ENCODE measurements at places on chromosomes 6 and 20. TPM values are rescaled to one million over a fixed set of nuclear protein-coding genes. Genes with fewer than 3 reads are reported as not detected.
A peak's percentile ranks its signal among the peaks of the same experiment; 100 is the strongest.

DNA sequence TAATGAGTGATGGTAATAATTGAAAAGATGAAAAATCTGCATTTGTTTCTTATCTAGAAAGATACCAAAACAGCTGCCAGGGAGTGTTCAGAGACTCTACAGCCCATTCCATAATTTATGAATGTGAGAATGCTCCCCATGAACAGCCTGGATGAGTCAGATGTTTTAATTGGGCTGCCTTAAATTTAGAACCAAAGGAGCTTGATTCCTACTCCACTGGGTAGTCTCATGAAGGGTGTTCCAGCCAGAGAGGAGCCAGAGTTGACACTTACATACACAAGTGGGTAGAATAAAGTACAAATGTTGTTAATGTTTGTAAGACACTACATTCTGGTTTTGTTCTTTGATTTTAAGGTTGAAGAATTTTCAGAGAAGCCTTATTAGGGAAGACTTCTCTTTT lies 158.7 kb upstream of the PRND start:
- no peak for DNase-seq

- DNase-seq: peak; percentile 54
Observed at GRCh38 chr6:113651120-113651519, 206.0 kb upstream of the MARCKS start.

- no peak for DNase-seq
Observed at GRCh38 chr6:162150295-162150694, 577.3 kb downstream of the PRKN start.

- DNase-seq: no peak
Observed at GRCh38 chr20:59101961-59102360, 59.4 kb upstream of the PRELID3B start.

DNA sequence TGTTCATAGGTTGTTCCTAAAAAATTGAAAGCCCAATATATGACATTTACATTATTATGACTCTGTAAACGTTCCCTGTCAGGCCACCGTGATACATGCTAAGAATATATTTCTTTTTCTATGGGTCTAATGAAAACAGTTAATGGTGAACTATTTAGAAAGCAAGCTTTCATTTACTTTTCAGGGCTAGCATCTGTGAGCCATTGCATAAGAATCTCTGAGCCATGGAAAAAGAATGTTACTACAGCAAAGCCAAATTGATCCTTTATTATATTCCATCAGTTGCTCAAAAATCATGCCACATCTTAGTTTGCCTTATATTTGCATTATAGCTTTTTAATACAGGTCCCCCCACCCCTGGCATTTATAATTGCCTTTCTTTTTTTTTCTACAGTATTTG lies 275.5 kb downstream of the ZFAND3 start:
- no peak for DNase-seq

DNA sequence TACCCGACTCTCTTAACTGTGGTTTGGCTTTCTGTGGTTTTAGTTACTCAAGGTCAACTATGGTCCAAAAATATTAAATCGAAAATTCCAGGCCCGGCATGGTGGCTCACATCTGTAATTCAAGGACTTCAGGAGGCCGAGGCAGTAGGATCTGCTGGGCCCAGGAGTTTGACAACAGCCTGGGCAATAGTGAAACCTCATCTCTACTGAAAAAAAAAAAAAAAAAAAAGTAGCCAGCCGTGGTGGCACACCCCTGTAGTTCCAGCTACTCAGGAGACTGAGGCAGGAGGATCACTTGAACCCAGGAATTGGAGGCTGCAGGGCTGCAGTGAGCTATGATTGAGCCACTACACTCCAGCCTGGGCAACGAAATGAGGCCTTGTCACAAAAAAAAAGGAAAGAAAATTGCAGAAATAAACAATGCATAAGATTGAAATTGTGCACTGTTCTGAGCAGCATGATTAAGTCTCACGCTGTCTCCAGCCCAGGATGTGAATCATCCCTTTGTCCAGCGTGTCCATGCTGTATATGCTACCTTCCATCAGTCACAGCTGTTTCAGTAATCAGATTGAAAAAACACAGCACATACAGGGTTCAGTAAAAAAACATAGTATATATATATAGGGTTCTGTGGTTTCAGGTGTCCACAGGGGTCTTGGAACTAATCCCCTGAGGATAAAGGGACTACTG lies 40.7 kb downstream of the RGS17 start:
- DNase-seq: no peak

GRCh38 chr6:54031169-54031568 lies 80.1 kb upstream of the MLIP start:
- DNase-seq: no peak

GRCh38 chr20:1819311-1820137 lies 75.7 kb upstream of the SIRPA start:
- no peak for DNase-seq

- DNase-seq: no peak
Observed at GRCh38 chr6:1904466-1904799, 294.7 kb downstream of the FOXC1 start.

DNA sequence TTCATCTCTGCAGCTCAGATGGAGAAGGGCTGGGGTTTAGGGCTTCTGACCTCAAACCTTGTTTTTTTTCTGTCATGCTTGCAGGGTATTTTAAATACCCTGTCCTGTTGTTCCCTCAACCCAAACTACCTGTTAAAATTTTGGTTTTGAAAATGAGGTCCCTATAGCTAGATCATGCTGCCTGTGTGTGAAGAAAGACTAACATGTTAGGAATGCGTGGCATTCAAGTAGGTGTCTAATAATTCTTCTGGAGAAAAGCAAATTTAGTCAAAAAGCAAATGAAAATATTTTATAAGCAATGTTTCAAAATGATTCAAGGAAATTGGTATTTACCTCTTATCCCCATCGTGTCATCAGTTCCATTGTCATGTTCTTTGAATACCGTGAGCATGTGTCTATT lies 77.2 kb upstream of the C20orf144 start:
- DNase-seq: no peak

DNA sequence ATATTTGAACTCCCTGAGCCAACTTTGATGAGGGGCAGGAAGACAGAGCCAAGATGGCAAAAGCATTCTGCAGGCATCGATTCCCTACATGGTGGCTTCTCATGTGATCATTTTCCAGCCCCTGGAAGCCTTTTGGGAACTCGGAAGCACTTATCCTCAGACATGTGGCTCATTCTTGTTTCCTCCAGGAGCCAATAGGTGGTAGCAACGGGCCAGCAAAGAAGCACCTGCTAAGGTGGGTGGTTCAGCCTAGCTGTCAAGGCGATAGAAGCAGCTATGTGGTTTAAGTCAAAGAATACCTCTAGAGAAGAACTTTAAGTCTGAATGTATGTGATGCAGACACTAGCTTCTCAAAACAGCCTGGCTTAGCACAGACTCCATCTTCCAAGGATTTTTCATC lies 64.9 kb upstream of the PAX1 start:
- no peak for DNase-seq

DNA sequence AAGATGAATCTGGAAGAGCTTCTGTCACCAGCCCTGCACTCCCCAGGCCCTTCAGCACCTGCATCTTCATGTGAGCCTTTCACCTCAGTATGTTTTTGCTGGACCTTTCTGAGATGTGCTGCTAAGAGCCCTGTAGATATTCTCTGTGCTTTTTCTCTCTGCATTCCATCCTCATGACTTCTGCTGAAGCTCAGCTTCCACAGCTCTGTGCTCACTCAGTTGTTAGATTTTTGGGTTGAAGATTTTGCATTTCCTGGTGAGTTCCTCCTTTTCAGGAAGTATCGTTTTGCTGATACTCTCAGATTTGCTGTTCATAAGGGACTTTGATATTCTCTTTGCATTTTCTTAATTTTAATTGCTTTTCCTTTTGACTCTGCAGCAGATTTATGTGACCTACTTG lies 18.3 kb downstream of the KIAA1586 start:
- no peak for DNase-seq

- peak; percentile 53 for DNase-seq
Observed at GRCh38 chr20:49567421-49568277, at the start of gene PTGIS. Gene PTGIS, minus strand, starts transcription at chr20:49568137. Its CDS starts 21 bp downstream, at chr20:49568116.

GRCh38 chr6:47256361-47256760 lies 53.3 kb downstream of the TNFRSF21 start:
- no peak for DNase-seq

- no peak for DNase-seq
Observed at GRCh38 chr6:151349651-151350270, 41.6 kb downstream of the ZBTB2 start.

DNA sequence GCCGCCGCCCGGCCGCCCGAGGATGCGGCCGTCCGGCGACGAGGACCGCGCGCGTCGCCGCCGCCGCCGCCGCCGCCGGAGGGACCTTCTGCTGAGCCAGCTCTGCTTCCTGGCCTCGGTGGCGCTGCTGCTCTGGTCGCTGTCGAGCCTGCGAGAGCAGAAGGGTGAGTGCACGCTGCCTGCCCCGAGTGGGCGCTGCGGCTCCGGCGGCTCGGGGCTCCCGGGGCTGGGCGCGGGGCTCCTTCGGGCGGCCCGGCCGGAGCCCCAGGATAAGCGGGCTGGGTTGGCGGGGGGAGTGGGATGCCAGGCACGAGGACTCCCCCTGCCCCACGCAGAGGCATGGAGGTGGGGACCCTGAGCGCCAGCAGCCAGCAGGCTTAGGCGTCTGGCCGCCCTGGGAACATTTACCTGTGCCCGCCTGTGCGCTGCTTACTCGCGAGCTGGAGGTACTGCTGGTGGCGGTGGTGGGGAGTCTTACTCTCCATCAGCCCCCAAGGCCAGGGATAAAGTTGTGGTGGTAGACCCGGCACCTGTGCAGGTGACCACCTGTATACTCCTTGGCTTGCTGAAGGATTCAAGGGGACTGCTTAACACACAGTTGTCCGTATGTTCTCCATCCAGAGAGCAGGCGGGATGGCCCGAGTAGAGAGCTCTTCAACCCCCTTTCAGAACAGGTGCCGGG lies 520 bp downstream of the SLC24A3 start:
- DNase-seq: peak; percentile 85

DNA sequence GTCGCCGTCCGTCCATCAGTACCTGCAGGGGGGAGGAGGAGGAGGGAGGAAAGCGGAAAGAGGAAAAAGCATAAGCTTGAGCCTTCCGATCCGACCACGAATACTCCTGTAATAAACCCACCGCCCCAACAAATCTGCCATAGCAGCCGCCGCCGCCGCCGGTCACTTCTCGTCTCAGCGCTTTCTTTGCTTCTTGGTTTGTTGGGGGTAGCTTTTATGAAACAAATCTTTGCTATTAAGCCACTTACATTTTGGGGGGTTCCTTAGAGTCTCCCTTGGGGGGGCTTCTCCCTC lies 277 bp downstream of the ADGRB3 start:
- DNase-seq: no peak

DNA sequence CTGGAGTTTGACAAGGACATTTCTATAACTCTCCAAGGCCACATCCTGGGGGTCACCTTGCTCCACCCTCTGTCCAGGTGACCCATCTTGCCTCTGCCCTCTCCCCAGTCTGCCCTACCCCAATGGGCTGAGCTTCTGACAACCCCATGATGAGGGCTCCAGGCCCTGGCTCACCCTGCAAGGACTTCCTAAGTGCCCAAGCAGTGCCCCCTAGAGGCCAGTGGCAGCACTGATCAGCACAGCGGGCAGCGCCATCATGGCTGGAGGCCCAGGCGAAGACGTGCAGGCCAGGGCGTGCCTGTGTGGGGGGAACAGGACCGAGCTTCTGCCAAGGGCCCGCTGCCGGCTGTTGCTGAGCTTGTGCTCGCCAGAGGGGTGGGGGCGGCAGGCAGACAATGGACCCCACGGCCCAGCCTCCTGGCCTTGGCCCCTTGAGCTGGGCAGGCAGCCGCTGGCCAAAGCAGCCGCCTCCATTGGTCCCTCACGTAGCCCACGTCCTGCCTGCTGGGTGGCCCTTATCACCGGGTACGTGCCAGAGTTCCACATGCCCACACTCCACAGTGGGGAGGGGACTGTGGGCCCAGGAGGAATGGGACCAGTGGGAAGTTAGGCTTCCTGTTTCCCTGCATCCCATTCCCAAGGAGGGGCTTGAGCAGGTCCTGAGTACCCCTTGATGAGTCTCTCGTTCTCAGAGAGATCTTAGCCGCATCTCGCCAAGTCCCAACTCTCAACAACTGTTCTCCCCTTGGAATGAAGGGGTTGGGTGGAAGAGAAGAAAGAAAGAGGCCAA lies 64.3 kb downstream of the MRPL14 start:
- DNase-seq: no peak

- DNase-seq: no peak
Observed at GRCh38 chr6:8545336-8545735, 110.0 kb upstream of the SLC35B3 start.

GRCh38 chr6:90892271-90892670 lies 305.4 kb upstream of the MAP3K7 start:
- DNase-seq: no peak

DNA sequence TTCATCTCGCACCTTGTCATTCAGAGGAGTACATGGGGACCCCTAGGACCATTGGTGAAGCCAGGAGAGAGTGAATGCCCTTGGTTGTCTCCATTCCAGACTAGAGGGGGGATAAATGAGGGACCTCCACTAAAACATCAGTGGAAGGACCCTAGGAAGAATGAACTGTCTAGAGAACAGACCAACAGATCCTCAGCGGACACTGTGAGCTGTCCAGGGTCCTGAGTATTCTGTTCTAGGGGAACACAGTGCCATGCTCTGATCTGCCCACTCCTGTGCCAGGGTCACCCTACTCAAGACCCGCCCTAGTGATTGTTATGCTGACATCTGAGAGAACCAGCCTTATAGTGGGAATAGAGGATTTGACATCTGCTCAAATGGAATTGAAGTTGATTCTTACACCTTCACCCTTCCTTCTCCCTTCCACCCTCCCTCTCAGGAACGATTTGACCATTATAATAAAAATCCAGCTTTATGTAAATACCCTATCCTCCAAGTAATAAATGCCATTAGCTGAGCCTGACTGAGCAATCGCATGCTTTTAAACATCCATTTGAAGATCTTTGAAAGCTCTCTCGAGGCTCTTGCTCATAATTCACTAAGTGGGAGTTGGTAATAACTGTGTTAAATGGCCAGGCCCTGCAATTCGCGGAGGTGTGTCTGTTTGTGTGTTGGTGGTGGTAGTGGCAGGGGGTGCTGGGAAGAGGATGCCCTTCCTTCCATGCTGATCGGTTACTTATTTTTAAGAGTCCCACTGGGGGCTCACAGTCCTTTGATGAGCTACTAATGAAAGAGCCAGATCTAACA lies 43.6 kb upstream of the SLC32A1 start:
- DNase-seq: no peak

- DNase-seq: no peak
Observed at GRCh38 chr6:35633579-35634089, 55.1 kb downstream of the FKBP5 start.

Gene CTCFL
- not detected for total RNA-seq

Gene SGK1
- total RNA-seq: 23.6 TPM

Gene EPHA7
- total RNA-seq: 2.4 TPM

Gene CAPN11
- 0.43 TPM for total RNA-seq

Gene OPN5
- total RNA-seq: not detected

Gene PRKN
- total RNA-seq: 20.6 TPM

Gene GRM1
- 2.2 TPM for total RNA-seq

Gene STX11
- 8.9 TPM for total RNA-seq

Gene FKBP1C
- total RNA-seq: 0.40 TPM

Gene ARFGEF3
- 0.86 TPM for total RNA-seq

Gene TRAPPC3L
- 0.11 TPM for total RNA-seq

Gene HLA-DMB
- total RNA-seq: 10.4 TPM

Gene RIPOR3
- 8.1 TPM for total RNA-seq

Gene ZNF341
- 1.9 TPM for total RNA-seq
